ENCODE measurements at places on chromosomes 2 and 18. TPM values are rescaled to one million over a fixed set of nuclear protein-coding genes. Genes with fewer than 3 reads are reported as not detected.

DNA sequence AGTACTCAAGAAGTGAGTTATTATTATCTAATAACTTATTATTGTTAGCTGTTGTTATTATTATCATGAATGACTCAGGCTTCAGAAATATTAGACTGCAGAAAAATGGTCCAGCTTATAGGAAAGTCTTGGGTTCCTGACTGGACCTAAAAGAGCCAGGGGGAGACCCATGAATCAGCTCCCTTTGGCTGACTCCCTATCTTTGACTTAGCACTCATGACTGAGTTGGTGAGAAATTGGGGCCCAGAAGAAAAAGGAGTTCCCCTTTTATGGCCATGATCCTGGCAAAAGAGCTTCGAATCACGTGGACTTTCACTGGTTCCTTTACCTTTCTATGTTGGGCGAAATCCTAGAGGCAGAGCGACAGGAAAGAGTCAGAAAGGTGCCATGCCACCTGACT is 145.8 kb downstream of the MYO3B start:
- no peak for DNase-seq

DNA sequence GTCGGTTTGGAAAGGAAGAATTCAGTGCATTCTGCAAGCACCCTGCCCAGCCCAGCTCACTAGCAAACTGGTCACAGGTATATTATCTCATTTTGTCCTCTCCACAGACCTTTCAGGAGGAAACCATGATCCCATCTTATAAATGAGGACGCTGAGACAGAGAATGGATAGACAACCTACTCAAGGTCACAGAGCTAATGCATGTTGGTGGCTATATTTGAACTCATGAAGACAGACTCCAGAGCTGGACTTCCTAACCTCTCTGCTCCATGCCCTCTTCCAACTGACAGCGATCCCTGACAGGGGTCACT is 29.5 kb downstream of the SERPINB5 start:
- DNase-seq: no peak

GRCh38 chr18:34921811-34922385 is 119.3 kb upstream of the MAPRE2 start:
- DNase-seq: no peak

DNA sequence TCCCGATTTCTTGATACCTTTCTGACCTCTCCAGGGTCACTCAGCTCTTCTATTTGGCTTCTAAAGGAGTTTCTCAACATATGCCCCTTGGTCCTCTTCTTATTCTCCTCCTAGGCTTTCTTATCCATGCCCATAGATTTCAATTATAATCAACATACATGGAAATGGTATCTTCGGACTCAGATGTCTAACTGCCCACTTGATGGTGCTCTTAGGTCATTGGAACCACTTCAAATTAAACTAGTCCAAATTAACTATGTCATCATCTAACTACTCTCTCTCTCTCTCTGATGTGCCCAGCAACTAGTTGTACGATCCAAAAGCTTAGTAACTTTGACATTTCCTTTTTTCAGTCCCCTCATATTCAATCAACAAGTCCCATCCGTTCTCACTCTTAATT is 43.2 kb upstream of the GPR75 start:
- DNase-seq: no peak

- DNase-seq: no peak
These were observed 11.6 kb downstream of the KLHL14 start for GRCh38 chr18:32761231-32761630.

- no peak for DNase-seq
These were observed 9.4 kb upstream of the GBX2 start for GRCh38 chr2:236177604-236177966.

DNA sequence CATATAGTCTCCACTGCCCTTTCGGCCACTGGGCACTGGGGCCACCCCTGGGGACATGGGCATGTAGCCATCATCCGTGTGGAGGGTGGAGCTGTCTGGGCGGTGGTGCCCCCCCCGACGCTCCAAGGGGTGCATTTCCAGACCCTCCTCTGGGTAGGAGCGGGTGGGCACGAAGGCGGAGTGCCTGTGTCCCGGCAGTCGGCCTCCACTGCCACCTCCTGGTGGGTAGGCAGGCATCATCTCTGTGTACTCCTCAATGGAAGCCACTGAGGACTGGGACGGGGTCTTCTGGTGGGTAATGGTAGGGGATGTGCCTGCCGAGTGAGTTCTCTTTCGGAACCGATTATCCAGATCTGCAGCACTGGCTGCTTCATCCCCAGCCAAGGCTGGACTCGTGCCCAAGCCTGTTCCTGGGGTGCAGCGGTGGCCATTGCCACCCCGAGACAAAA is 2.8 kb downstream of the IRS1 start:
- peak; percentile 92 for DNase-seq

DNA sequence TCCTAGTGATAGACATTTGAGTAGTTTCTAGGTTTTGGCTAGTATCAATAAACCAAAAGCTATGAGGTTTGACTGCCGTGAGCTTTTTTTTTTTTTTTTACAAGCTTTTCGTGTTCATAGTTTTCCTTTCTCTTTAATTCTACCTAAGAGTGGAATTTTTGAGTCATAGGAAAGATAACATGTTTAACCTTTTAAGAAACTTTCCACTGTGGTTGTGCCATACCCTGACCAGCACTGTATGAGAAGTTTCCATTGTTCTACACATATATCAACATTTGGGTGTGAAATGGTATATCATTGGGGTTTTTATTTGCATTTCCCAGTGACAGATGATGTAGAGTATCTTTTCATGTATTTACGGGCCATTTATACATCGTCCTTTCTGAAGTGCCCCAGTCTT is 31.7 kb downstream of the UBE2F start:
- no peak for DNase-seq

The MERTK gene
- 3.1 TPM for total RNA-seq

DNA sequence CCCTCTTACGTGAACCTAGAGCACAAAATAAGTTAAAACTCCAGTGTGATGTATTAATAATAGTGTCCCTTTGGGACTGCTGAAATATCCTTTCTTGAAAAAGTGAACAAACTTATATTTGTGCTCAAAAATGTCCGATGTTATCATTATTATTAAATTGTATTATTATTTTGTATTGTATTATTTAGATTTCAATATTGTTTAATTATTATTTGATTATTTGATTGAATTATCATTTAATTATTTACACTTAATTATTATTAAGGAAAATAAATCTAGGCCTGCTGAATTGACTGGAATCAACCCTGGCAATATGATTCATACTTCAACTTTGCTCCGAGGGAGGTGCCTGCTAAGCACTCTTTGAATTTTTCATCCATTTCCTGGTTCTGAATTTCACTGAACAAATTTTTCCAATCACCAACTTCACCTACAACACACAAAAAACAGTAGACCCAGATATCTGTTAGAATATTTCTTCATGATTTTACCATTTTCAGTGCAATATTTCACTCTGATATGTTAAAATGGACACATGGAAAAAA is 10.9 kb upstream of the EIF2AK2 start:
- DNase-seq: no peak

DNA sequence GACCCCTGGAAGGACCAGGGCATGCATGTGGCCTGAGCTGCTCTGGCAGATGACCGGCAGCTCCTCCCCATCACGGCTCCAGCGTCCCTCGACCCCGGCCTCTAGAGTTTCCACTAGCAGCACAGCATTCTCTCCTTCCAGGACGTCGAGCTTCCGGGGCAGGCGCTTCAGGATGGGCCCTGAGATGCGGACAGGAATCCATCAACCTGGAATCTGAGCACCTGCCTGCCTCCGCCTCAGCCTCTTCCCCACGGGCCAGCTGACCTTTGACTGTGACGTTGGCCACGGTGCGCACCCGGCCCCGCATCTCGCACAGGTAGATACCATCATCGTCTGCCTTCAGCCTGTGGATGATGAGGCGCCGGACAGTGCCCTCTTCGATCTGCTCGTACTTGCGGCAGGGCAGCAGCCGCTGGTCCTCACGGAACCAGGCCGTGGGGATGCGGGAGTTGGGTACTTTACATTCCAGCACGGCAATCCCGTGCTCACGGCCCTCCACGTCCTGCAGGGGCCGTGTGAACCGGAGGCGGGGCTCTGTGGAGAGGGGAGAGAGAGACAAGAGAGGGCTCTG is 3.5 kb downstream of the OBSL1 start:
- DNase-seq: no peak

DNA sequence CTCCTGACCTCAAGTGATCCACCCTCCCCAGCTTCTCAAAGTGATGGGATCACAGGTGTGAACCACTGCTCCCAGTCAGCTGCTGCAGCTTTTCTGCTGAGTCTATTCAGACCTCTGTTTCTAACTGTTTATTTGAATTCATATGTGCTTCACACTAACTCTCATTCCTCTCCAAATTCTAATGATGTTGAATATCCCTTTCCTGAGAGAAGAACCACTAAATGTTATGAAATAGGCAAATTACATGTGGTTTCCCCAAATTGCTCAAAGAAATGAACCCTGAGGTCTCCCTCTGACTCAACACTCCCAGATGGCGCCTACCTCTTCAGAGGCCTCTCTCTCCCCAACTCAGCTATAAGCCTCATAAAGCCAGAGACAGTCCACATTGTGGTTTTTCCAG is 98.6 kb downstream of the IRS1 start:
- DNase-seq: no peak

- DNase-seq: no peak
These were observed 250.9 kb downstream of the ASXL3 start for GRCh38 chr18:33828949-33829348.

DNA sequence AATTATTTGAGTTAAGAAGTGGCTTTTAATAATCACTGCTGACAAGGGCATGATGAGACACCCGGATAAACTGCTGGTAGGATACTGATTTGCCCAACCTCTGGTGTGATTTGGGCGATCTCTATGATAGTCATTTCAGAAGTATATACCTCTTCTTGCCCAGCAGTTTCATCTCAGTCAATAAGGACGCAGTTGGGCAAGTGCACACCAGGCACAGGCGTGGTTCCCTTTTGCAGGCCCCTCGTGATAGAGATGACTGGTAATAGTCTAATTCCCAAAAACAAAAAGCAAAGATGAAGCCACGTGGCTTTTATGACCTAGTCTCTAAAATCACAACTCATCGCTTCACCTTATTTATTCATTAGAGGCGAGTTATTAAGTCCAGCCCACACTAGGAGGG is 246.4 kb downstream of the PRKCE start:
- DNase-seq: no peak

- no peak for DNase-seq
These were observed 6.7 kb upstream of the IAH1 start for GRCh38 chr2:9467687-9468086.

GRCh38 chr2:176931588-176932563 is 280.7 kb upstream of the HNRNPA3 start:
- no peak for DNase-seq

DNA sequence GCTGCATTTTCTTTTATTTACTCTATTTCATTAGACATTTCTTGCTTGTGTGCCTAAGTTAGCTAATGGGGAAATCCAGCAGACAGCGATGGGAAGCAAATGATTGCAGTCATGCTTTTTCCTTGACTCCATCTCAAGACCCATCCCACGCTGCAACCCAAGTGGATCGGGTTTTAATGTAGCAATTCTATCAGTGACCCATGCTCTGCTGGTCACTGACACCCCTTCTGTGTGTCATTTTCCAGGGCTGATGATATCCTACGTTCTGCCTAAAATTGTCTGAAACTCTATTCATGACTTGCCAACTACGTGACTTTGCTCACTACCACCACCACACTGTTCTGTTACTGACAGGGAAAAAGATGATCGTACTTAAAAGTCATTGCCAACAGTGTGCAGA is 129.8 kb downstream of the CCBE1 start:
- no peak for DNase-seq

The SPP2 gene
- not detected for total RNA-seq

- no peak for DNase-seq
These were observed 168.6 kb downstream of the PRKCE start for GRCh38 chr2:45820048-45820447.

GRCh38 chr2:48961009-48961408 is 193.3 kb downstream of the FSHR start:
- no peak for DNase-seq

- no peak for DNase-seq
These were observed 690.4 kb downstream of the RNF144A start for GRCh38 chr2:7607441-7608173.

DNA sequence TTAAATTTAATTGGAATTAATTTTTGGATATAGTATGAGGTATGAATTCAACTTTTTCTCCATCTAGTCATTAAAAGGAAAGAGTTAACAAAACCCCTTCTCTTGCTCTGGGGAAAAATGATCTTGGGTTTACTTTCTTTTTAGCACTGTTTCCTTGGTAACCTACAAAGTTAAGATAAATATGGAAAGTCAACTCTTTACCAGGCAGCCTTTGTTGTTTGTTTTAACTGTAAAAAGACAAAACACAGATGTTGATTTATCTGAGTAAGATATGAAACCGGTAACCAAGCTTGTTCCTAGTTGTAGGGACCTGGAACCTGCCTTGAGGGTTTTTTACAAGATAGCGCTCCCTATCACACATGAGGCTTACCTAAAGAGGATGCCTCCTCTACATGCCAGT is 10.1 kb upstream of the SANBR start:
- no peak for DNase-seq

GRCh38 chr2:157075924-157076323 is 181.6 kb upstream of the GALNT5 start:
- DNase-seq: no peak

The RGPD5 gene
- 35.8 TPM for total RNA-seq

- no peak for DNase-seq
These were observed 66.4 kb downstream of the MYO1B start for GRCh38 chr2:191311627-191312026.

DNA sequence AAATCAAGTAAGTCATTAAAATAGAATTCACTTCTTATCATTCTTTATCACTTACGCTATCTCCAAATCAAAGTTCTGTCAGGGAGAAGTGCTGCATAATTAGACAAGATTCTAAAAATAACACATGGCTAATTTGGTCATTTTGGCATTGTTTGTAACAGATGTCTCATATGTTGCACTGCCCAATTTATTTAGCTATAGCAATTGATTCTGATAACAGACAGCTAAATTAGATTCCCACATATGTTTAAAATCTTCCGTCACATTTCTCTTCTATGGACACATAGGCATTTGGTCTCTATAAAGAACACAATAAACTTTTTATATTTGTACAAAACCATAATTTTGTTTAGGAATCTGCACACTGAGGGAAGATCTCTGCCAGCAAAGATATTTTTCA is 644.5 kb upstream of the VRK2 start:
- no peak for DNase-seq

The PHLPP1 gene
- total RNA-seq: 9.3 TPM

DNA sequence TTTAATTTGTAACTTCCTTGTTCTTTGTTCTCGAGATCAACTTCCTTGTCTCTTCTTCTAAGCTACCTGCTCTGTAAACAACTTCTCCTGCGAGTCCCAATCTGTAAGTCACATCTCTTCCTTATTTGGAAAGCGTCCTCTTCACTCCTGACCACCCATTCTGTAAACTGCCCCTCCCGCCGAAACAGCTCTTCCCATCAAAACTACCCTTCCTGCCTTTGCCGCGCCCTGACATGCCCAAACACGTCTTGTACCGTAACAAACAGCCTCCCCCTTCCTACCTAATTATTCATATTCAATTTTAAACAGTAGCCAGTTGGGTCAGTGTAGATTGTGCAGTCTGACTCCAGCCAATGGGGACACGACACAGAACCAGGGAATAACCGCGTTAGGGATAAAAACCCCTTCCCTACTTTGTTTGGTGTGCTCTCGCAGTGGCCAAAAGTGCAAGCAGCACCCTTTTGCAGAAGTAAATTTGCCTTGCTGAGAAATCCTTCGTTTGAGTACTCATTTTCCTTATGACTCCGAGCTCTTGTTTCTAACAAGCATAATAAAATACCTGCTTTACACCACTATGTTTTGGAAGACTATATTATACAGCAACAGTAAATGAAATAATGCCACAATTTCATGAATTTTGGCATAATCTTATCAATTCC is 39.8 kb downstream of the PIAS2 start:
- no peak for DNase-seq

GRCh38 chr2:121033461-121033996 is 251.5 kb downstream of the TFCP2L1 start:
- no peak for DNase-seq

The SERPINB7 gene
- total RNA-seq: not detected

Measured in chondrocyte (in vitro differentiated cells).